Epithelial cell of prostate (primary cell): ENCODE measurements at places on chromosomes 2 and 18.

DNA sequence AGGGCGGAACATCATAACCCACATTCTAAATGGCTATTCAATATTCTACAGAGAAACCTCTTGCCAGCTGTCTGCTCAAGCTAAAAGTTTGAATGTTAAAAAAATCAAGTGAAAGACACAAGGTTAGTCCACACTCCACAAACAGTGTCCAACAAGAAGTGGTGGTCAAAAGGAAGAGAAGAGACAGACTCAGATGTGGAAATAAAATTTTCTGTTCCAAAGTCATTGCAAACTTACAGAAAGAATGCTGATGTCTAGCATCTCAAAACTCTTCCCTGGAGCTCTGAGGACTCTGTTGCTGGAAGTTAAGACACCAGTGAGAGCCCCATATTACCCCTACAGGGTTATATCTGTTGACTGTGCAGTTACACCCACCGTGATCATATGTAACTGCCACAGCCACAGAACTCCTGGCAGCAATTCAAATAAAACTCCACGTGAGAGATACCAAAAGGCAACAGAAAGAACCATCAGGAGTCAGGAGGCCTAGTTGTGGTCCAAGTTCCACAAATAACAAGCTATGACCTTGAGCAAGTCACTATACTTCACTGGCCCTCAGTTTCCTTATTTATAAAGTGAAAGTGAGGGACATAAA is 60.9 kb downstream of the AAK1 start:
- DNase-seq, result no peak

- no peak for DNase-seq
Measured at GRCh38 chr2:156472686-156473085, 36.5 kb downstream of the GPD2 start.

GRCh38 chr2:149226790-149227189 is 103.6 kb upstream of the LYPD6 start:
- DNase-seq, result no peak

- DNase-seq, result no peak
Measured at GRCh38 chr2:85579266-85579935, 2.0 kb downstream of the VAMP8 start.

DNA sequence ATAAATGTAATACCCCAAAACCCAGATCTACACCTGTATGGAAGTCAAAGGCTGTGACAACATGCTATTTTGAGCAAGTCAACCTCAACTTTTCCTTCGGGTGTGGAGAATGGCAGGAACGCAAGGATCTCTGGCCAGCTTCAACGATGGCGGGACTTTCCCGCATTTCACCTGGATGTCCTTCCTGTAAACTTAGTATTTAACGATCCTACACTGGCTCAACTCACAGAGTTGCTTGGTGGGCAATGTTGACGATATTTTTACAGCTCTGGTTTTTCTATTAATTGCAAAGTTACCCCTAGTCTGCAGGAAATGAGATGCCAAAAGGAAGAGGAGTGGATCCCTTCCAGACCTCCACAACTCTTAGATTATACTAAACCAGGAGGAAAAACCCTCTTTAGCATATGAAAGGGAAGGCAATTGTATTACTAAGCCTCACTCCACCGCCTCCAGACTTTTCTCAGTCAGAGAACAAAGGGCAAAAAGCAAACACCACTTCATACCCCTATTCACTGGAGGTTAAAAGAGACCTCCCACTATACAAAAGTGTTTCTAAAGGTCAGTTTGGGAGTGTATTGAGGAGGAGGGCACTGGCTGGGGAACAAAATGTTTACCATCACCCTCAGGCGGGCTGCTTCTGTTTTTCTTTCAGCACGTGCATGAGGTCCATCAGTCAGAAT is 56.5 kb upstream of the ACVR1 start:
- DNase-seq, result no peak

DNA sequence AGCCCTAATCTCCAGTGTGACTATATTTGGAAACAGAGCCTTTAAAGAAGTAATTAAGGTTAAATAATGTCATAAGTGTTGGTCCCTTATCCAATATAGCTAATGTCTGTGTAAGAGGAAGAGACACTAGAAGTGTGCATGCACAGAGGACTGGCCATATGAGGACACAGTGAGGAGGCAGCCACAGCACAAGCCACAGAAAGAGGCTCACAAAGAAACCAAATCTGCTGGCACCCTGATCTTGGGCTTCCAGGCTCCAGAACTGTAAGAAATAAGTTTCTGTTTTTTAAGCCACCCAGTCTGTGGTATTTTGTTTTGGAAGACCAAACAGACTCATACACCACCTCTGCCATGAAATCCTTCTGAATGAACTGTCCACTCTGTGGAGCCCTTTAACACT is 186.4 kb upstream of the SLC39A10 start:
- no peak for DNase-seq

- DNase-seq, result no peak
Measured at GRCh38 chr2:203997980-203998809, 61.6 kb downstream of the ICOS start.

- no peak for DNase-seq
Measured at GRCh38 chr2:127128445-127128904, 21.5 kb upstream of the BIN1 start.

GRCh38 chr18:845152-845819 is 33.2 kb upstream of the YES1 start:
- no peak for DNase-seq

DNA sequence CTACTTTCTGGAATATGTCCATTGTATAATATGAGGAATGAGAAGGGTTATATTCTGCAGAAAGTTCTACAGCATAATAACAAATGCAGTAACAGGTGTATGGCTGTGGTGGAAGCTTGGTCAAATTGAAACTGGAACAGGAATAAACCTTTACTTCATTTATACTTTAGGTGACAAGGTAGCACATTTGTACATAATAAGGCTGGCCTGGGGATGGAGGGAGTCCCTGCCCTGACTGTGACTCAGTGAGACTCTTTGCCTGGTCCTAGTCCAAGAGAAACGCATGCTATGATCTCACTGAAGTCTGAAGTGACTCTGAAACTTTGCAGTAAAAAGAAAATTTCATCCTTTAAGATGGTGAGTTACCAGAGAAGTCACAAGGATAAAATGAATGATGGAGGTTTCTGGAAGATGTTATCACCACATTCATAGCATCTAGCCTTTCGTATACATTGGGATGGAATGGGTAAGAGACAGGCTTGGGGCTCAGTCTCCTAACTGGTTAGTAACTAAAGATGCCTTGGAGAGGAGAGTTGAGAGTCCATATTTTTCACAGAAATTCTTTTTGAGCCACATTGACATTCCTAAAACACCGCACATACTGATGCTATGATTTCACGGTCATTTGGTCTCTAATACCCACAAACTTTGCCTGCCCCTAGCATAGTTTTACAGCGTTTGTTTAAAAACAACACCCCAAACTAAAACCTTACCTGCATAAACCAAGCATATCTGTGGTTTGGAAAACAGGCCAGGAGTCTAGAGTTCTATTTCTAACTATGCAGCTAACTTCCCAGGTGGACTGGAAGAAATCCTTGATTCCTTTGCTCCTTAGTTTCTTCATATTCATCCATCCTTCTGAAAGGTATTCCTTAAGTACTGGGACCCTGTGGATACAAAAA is 42.4 kb upstream of the NABP1 start:
- no peak for DNase-seq

DNA sequence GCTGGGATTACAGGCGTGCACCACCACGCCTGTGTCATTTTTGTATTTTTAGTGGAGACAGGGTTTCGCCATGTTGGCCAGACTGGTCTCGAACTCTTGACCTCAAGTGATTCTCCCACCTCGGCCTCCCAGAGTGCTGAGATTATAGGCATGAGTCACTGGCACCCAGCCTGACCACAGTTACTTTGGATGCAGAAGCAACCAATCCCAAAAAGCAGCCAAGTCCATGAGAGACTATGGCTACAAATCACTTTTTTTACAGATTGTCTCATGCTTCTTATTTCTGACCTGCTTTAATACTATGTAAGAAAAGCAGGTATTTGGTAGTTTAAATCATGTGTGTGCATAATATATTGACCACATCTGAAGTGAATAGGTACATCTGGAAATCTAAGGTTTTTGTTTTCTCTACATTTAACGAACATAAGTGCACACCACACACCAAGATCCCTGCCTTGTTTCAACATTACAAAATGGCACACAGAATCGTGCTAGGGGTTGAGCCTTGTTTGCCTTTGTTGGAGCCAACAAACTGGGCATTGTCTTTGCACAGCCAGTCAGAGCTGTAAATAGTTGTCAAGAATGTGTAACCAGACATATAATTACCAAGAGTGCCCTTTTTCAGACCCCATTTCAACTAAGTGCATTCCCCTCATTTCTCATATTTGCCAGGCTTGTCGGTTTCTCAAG is 18.3 kb upstream of the MAP4K4 start:
- DNase-seq, result no peak

DNA sequence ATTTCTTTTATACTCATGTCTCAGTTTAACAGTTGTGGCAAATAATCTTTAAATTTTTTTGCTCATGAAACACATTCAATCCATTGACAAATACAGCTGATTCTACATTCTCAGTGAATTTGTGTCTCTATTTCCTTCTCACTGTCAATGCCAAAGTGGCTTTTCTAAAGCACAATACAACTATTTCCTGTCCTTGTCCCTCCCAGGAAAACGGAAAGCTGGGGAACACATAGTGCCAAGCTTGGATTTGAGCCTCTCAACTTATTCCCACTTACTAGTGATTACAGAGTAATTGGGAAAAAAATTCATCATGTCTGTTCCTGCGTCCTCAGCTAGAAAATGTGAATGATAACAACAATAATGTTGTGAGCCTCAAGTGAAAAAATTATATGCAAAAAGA is 899.7 kb upstream of the CDH2 start:
- DNase-seq, result no peak

DNA sequence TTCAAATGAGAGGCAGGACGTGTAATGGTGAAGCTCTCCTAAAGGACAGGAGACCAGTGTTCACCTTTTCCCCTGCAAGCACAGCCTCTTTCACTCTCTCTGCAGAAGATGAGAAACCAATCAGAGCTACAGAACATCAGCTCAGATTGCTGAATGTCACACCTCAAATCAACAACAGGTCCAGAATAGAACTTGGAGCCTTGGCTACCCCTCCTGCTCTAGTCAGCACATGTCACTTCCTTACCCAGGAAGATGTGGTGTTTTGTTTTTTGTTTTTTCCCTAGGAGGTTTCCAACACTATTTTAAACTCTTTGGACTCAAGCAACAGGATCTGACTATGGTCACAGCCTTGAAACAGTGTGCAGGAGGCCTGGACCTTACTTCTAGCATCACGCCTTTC is 41.3 kb upstream of the PCBP1 start:
- DNase-seq, result no peak

- DNase-seq, result no peak
Measured at GRCh38 chr2:216572582-216573578, 60.3 kb upstream of the IGFBP2 start.

- DNase-seq, result no peak
Measured at GRCh38 chr2:80050246-80050645, 254.3 kb downstream of the LRRTM1 start.

- DNase-seq, result no peak
Measured at GRCh38 chr2:66587216-66587615, 152.3 kb downstream of the MEIS1 start.

GRCh38 chr2:36701918-36702317 is 5.4 kb downstream of the VIT start:
- no peak for DNase-seq

GRCh38 chr2:240731178-240731545 is 39.5 kb downstream of the AQP12A start:
- DNase-seq, result no peak

- DNase-seq, result no peak
Measured at GRCh38 chr2:185644828-185645227, 93.8 kb upstream of the FSIP2 start.

DNA sequence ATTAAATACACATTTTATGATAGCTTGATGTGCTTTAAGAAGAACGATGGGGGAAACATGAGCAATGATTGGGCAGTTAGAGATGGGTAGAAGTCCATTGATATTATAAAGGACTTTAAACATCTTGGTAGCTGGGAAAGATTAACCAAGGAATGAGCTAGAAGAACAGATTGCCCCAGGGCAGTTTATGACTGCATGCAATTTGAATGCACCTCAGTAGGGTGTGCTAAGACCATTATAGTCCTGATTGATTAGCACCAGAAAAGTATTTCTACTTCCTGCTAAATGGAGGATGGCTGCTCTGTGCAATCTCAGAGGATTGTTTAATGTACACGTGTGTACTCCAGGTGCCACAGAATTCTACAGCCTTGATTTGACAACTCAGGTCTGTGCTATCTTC is 641.9 kb downstream of the CNTNAP5 start:
- DNase-seq, result no peak

DNA sequence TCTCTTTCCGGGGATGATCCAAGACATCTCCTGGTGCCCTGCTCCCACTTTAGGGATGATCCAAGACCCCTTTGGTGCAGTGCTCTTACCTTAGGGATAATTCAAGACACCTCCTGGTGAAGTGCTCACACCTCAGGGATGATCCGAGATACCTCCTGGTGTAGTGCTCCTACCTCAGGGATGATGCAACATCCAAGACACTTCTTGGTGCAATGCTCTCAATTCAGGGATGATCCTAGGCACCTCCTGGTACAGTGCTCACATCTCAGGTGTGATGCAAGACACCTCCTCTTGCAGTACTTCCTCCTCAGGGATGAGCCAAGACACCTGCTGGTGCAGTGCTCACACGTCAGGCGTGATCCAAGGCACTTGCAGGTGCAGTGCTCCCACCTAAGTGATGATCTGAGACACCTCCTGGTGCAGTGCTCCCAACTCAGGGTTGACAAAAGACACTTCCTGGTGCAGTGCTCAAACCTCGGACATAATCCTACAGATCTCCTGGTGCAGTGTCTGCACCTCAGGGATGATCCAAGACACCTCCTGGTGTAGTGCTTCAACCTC is 122.3 kb downstream of the ASB1 start:
- no peak for DNase-seq

- DNase-seq, result no peak
Measured at GRCh38 chr18:22176420-22177326, 7.3 kb downstream of the GATA6 start.

GRCh38 chr2:10447300-10447894 is 730 bp downstream of the ODC1 start:
- no peak for DNase-seq

DNA sequence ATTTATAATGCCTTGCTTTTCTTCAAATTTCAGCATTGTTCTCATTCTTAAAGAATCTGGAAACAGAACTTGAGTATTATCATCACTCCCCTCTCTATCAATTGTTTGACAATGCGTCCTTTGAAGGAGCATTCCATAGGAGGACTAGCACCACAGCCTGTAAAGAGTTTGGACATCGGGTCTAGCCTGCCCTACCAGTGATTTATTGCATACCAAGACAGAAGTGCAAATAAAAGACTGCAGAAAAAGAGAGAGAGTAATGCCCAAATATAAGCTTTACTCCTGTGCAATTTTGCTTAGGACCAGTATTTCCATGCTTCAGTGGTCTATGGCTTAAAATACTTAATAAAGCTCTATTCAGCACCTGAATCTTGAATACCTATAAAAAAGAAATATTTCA is 55.4 kb upstream of the MAP2 start:
- no peak for DNase-seq

GRCh38 chr2:112843836-112844235 is 7.3 kb upstream of the IL1B start:
- DNase-seq, result no peak

- DNase-seq, result no peak
Measured at GRCh38 chr2:197113275-197113711, 186.8 kb upstream of the PGAP1 start.
